ENCODE measurements at places on chromosomes 1 and 21.

- DNase-seq = no peak
Observed at GRCh38 chr1:95257758-95258157, 23.7 kb downstream of the RWDD3 start.

DNA sequence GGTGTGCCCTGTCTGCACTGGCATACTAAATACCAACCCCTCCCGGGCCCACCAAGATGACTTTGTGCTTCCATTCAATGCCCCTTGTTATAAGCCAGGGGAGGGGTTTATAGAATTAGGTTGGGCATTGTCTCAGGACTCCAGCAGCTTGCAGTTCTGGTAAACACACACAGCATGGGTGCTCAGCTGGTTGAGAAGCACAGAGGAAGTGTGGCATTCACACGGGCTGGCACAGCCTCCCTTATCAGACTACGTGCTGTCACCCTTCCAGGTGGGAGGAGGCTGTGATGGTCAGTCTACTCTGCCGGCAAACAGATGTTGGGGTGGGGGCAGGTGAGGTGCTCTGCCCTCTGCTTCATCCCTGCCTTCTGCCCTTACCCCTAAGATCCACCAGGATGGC is 15.0 kb upstream of the SLC6A17 start:
- DNase-seq = no peak

DNA sequence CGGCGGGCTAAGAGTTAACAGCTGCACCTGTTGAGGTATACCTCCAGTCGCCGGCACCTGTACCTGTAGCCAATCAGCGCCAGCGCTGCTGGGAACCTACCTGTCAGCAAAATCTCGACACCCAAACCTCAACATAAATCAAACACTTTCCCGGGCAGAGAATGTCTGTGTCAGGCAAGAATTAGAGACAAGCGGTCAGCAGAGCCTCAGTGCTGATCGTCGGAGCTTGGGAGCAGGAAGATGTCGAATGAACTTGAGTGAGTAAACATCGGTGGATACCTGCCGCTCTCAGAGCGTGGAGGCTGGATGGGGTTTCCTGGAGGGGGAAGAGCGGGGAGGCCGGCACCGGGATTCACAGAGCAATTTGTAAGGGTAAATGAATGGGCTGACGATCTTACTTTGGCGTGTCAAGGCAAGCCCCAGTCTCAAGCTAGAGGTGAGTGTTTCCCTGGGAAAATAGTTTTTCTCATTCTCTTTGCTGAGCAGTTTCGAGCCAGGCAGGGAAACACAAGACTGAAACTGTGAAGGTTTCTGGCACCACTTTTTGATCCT is at the start of gene GRHL3:
TSS of gene GRHL3 (plus strand) at position 46 of the 552 bp plus-strand sequence. CDS start at position 241, 195 bp downstream.
- DNase-seq = no peak

DNA sequence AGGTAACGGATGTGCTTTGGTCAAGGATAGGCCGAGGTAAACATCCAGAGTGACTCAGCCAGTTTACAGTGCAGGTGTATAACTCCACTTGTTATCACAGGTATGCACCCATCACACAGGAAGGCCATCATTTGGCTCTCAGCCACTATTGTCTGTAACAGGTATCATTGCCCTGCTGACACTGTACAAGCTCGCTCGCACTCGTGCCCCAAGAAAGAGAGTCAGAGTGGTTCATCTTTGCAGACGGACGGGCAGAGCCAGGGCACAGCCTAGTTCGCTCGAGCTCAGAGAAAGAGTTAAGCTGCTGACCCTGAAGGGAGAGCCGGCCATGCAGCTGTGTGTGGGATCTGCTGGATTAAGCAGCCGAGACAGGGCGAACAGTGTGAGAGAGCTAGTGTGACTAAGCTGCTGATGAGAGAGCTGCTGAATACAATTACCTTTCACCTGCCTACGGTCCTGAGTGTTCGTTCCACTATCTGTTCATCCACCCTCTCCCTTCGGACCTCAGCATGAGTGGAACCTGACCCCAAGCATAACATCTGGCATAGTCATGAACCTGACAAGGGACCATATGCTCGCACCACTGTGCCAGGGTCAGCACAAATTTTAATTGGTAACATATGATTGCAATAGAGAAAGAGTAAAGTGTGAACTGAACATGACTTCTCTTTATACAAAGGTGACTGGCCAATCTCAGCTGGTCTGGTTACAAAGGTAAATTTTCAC is 27.0 kb upstream of the LYPD8 start:
- no peak for DNase-seq

DNA sequence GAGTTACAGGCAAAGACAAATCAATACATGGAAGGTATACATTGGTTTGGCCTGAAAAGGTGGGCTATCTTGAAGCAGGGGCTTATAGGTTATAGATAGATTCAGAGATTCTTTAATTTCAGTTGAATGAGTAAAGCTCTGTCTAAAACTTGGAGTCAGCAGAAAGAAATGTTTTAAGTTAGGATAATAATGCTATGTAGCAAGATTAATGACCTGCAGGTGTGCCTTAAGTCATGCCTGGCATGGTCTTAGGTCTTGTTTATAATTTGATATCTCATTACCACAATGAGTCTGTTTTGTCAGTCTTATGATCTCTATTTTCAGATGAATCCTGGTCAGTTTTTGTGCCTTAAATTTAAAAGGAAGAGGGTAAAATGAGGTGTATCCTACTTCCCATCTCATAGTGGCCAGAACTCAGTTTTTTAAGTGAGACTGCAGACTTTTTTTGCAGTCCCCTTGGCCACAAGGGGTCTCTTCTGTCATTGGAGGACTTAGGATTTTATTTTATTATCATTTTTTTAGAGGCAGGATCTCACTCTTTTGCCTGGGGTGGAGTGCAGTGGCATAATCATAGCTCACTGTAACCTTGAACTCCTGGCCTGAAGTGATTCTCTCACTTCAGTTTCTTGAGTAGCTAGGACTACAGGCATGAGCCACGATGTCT is 21.3 kb upstream of the PGBD2 start:
- DNase-seq = no peak

- no peak for DNase-seq
Observed at GRCh38 chr21:44965251-44966022, 25.6 kb downstream of the SLX9 start.

DNA sequence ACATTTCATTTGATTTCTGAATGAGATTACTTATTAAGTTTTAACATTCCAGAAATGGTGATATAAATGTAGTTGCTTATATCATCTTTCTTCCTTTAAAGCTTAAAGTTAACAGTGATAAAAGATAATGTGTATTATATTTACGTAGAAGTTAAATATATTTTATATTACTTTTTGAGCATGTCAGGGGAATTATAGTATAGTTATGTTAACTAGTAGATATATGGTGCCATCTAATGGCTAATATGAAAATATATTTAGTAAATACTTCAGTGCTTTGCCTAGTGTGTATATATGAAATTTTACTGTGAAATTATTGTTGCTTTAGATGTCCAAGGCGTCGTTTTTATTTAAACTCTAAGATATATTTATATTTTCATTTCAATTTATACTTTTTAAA is 51.5 kb downstream of the SYT14 start:
- DNase-seq = no peak

DNA sequence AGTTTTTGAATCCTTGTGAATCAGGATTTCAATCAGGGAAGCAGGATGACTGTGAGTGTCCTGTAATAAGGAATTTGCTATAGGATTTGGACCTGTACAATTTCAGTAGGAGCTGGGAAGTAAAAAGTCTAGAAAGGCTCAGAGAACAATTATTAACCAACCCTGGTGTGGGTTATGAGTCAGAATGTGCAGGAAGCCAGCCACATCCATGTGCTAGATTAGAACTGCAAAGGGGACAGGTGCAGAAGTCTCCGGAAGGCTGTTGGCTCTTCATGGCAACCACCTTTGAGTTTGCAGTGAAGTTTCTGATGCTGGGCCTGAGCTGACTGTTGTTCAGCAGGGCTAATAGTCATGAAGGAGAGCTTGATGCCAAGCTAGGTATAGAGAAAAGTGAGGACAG is 70.7 kb downstream of the SPATA46 start:
- no peak for DNase-seq

- no peak for DNase-seq
Observed at GRCh38 chr21:45409466-45410150, 4.6 kb downstream of the COL18A1 start.

- DNase-seq = no peak
Observed at GRCh38 chr1:15918962-15919715, 56.8 kb downstream of the ZBTB17 start.

DNA sequence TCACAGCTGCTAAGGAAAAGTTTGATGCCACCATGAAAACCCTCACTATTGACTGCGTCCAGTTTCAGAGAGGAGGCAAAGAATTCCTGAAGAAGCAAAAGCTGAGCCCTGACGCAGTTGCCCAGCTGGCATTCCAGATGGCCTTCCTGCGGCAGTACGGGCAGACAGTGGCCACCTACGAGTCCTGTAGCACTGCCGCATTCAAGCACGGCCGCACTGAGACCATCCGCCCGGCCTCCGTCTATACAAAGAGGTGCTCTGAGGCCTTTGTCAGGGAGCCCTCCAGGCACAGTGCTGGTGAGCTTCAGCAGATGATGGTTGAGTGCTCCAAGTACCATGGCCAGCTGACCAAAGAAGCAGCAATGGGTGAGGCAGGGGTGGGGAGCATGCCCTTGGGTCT is 9.5 kb downstream of the CZIB start:
- no peak for DNase-seq

DNA sequence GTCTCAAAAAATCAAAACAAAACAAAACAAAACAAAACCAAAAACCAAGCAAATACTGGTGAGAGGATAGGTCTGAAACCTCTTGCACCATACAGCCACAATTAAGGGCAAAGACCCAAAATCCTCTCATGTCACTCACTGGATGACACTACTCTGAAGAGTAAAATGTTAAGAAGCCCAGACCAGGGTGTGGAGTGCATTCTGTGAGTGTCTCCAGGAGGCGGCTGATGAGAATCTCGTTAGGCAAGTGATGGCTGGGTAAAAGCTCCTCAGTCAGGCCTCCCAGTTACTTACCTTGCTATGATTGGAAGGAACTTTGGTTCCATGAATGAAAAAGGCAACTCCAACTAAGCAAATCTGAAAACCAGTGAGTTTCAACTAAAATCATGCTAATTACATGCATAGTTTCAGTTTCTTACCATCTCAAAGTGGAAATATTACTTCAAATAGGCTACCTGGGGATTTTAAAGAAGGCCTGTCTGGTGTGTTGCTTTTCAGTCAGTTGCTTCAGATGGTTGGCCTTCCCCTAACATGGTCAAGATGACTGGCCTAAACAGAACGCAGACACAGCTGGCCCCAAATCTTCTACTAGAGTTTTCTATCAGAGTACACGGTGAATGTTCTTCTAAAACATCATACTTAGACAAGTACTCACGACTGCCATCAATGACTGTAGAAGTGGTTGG is 95.1 kb downstream of the KIAA0319L start:
- no peak for DNase-seq

DNA sequence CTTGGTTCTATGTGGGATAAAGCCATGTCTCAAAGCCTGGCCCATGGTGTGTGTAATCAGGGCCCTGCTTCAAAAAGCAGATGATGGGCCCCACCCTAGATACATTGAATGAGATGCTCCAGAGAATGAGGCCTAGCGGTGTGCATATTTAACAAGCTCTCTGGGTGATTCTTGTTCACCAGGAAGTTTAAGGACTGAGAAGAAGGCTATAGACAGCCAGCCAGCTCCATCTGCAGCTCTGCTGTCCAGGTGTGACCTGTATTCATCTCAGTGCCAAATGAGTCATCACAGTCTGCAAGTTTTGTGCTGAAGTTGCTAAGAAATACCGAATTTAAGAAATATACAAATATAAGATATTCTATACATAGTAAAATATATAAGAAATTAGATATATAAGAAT is 182.0 kb upstream of the RUNX1 start:
- DNase-seq = no peak

DNA sequence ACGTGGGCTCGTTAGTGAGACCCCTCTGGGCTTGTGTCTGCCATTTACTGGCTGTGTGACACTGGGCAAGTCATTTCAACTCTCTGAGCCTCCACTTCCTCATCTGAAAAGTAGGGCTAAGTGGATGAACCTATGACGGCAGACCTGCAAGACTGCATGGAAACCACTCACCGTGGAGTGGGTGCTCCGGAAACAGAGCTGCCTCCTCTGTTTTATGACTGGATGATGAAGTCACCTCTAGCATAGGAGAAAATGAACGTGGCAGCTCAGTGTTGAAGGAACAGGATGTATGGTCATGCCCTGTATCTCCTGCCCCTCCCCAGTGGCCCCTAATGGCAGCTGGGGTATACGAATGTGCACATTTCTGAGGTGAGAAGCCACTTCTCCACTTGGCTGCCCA is 40.5 kb downstream of the STPG1 start:
- no peak for DNase-seq

GRCh38 chr1:75472089-75472970 is 138.6 kb downstream of the SLC44A5 start:
- DNase-seq = no peak

- DNase-seq = no peak
Observed at GRCh38 chr1:115717541-115717940, 51.0 kb downstream of the CASQ2 start.

DNA sequence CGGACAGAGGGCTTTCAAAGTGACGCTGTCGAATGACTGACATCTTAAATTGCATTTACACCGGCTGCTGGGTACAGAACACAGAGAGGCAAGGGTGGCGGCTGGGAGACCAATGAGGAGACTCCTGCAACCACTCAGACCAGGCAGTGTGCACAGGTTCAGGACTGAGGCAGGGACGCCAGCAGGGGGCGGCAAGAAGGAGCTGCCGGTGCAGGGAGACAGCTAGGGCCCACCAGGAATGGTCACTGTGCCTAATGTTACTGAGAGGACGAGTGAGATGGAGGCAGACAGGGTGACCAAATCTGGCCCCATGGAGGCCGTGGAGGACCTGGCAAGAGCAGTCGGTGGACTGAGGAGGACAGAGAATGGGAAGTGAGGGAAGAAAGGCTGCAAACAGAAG is 23.5 kb downstream of the GLIS1 start:
- DNase-seq = no peak

DNA sequence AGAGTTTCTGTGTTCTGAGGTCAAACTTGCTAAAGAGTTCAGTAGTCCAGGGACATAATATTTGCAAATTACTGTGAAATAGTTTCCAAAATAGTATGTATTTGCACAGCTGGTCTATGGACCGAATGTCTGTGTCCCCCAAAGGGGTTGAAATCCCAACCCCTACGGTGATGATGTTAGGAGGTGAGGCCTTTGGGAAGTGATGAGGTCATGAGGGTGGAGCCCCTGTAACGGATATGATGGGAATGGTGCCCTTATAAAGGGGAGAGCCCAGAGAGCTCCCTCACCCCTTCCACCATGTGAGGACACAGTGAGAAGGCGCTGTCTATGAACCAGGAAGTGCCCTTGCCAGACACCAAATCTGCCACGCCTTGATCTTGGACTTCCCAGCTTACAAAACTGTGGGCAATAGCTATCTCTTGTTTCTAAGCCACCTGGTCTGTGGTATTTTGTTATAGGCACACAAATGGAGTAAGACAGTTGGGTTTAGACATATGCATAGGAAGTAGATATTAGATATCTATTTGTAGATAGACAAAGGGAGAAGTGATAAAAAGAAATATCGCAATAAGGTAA is 21.7 kb downstream of the RNF187 start:
- DNase-seq = no peak

- DNase-seq = no peak
Observed at GRCh38 chr21:45893740-45894449, 87.7 kb upstream of the COL6A1 start.

- no peak for DNase-seq
Observed at GRCh38 chr1:157646144-157646543, 48.3 kb upstream of the FCRL4 start.
